Activated CD4-positive, alpha-beta T cell treated with anti-CD3 and anti-CD28 coated beads, Interleukin-2, amount 10 ng/mL, durations not matched to agents 24 days and 14 days (primary cell): ENCODE measurements at places on chromosomes 4 and X. TPM values are rescaled to one million over a fixed set of nuclear protein-coding genes. Genes with fewer than 3 reads are reported as not detected.

DNA sequence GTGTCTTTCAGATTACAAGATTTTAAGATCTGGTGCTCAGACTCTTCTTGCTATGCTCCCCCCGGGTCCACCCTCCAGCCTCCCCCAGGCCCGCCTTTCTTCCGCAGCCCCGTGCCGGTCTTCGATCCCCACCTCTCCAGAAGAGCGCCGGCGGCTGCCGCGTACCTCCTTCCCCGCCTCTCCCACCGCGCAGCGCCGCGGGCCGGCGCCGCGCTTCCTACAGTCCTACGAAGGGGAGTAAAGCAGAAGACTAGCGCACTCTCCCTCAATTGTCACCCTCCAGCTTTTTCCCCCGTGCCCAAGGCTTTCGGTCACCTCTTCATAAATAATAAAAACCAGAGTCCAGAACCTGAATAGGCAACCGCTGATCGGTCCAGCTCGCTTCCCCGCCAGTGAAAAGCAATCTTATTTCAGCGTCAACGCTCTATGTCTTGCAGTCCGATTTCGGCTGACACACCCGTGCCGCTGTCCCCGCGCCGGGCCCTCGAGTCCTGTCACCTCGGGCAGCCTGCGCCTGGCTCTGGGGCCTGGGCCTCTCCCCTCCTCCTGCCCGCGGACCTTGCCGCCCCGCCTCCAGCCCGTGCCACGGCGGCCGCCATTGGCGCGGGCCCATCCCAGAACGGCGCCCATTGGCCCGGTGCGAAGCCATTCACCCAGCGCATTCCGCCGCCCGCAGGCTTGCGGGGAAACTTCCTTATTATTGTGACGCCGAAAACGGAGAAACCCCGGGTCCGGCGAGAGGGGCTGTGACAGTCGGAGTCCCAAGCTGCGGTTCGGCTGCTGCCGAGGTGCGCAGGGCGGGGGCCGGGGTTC is at the start of gene HERC3:
Gene HERC3, plus strand, starts transcription at position 694 of the 813 bp plus-strand sequence. CDS start 13,344 bp downstream, outside the sequence.
- DNase-seq = peak; percentile 98

DNA sequence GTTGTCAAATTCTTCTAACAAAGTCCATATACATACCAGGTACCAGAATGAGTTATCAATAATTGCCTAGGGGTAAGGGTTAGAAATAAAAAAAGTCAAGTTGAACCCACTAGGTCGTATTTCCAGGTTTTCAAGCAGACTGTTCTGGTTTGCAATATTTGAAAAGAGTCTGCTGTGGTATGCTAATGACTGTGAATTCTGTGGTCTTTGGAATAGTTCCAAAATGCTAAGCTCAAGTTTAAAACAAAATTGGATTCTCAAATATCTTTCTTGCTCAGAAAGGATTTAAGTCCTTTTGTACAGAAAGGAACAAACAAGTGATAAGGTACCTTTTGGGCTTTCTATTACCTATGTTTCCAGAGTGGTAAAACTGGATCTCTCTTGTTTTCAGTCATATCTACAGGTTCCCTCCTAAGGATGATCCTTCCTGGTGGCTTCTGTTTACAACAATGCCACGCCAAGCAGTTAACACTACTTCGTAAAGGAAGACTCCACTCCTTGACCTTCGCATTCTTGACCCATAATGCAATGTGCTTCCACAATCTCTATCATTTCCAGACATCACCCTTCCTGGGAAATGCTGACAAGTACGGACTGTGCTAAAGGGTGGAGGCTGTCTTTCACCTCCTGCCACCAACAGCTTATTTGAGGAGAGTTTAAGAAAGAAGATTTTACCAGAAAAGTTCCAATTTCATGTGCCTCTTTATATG is 531.7 kb upstream of the FTHL17 start:
- DNase-seq = no peak

DNA sequence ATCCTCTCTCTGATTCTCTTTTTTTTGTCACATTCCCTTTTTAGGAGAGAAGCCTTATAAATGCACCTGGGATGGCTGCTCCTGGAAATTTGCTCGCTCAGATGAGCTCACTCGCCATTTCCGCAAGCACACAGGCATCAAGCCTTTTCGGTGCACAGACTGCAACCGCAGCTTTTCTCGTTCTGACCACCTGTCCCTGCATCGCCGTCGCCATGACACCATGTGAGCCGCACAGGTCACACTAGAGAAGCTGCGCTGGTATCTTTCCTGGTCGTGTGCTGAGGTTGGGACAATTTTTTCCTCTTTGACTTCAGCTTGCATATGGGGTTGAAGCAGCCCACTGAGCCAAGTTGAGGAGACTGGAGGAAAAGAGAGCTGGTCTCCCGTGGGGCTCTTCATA is 52.1 kb downstream of the KLF8 start:
- DNase-seq = no peak

DNA sequence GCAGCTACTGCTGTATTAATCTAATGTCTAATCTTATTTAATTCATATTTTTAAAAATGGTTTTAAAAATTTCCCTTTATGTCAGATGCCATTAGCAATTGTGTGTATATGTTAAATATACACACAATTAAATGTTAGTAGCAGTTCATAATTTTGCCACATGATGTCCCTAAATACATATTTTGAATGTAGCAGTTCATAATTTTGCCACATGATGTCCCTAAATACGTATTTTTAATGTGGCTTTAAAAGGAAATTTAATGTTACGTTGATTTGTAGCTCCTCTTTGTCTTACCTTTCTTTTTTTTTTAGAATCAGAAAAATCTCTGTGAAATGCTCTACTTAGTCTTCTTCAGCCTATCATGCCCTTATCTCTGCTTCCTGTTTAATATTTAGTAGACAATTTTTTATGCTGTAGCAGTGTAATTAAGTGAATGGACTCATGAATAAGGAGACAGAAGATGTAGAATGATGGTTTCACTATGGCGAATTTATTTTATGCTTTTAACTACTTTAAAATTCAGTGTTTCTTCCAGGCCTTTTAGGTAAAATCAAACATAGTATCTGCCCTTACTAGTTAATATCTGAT is 26.1 kb downstream of the RBM46 start:
- no peak for DNase-seq

DNA sequence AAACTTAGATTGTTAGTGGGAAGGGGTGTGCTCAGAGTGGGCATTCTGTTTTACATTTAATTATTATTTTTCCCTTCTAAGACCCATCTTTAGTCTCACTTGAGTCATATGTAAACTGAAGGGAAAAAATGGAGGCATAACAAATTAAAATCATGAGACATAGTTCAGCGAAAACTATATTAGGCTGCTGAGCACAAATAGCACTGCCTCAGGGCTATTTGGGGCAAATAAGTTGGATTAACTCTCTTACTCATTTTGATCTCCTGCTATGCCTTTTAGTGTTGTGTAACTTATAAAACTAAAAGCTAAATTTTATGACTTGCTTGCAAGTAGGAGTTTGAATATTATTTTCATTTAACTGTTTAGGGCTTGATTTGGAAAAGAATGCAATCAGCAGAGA is 1329.2 kb upstream of the PCDH7 start:
- no peak for DNase-seq

DNA sequence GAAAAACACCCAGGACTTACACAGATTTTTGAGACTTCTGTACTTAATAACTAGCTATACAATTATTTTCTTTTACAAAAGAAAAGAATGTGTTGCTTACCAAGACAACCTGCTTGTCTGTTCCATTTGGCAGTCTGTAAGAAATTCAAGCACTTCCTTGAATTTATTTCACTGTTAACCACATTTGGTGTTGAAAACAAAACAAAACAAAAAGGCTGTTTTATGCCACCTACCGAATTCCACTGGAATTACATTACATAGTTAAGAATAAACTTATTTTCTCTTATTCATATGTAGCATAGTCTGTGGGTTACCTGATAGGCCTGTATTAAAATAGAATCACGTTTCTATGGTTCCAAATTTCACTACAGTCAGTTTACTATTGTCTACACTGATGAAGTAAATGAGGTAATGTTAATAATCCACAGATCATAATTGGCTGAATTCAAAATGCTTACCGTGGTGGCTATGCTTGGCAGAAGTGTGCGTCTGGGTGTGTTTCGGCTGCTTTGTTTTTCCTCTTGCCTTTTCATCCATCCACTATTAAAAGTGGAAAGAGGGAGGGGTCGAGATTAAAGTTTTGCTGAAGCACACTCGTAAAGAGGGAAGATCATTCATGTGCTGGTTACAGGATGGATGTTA is at the start of gene TLR1:
Gene TLR1, minus strand, starts transcription at position 138 of the 642 bp plus-strand sequence. CDS start 5,960 bp downstream, outside the sequence.
- peak; percentile 79 for DNase-seq

GRCh38 chr4:139833151-139833910 is 167.7 kb downstream of the MGST2 start:
- DNase-seq = no peak

DNA sequence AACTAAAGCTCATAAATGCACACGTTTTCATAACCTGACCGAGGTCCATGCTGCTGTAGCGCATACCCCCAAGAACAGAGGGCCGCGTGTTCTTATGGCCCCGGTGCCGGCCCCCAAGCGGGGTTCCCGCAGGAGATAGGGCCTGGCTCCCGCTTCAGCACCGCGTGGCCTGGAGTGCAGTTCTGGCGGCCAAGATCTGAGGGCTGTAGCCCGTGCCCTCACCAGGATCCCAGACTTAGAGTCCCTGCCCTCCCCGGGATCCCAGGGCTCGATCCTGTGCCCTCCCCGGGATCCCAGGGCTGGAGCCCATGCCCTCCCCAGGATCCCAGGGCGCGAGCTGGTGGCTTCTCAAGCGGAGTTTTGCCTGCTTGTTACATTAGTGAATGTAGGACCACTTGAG is 1.0 kb upstream of the GRPEL1 start:
- DNase-seq = peak; percentile 65

GRCh38 chrX:136209016-136209738 is 42.0 kb downstream of the MAP7D3 start:
- peak; percentile 75 for DNase-seq

DNA sequence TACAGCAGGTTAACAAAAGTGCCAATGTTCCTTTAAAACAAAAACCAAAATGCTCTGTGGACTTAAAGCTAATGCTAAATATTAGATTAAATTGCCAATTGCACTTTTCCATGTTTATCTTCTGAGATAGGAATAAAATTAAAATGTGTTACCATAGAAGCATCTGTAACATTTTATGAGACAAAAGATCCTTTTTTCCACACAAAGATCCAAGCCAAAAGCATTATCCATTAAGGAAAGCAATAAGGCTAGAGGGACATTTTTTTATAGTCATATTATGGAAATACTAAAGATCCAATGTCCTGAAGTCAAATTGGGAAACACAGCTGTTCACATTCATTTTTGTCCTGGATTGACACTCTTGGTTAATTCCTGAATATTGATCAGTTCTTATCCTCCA is 73.6 kb downstream of the PALLD start:
- DNase-seq = no peak

GRCh38 chr4:89324671-89325070 is 17.1 kb upstream of the GPRIN3 start:
- DNase-seq = no peak

- DNase-seq = no peak
Observed at GRCh38 chr4:23484689-23485088, 405.2 kb downstream of the PPARGC1A start.

GRCh38 chr4:185115827-185116232 is 27.2 kb upstream of the SLC25A4 start:
- no peak for DNase-seq

DNA sequence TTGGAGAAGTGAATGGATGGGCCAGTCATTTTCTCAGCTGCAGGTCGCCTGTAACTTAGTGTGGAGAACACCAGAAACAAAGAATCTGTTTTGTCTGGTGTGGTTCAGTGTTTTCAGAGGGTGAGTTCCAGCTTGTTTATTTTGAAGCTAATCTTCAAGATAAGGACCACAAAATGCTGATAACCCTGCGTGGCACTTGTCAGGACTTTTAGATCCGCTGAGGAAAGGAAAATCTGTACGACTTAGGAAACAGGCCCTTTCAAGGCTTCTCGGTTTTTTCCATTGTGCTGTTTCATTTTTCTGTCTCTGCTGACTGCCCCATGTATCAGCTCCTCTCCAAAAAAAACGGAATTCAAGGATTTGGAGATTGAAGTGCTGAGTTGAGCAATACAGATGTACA is 8.7 kb upstream of the ANAPC4 start:
- DNase-seq = no peak

DNA sequence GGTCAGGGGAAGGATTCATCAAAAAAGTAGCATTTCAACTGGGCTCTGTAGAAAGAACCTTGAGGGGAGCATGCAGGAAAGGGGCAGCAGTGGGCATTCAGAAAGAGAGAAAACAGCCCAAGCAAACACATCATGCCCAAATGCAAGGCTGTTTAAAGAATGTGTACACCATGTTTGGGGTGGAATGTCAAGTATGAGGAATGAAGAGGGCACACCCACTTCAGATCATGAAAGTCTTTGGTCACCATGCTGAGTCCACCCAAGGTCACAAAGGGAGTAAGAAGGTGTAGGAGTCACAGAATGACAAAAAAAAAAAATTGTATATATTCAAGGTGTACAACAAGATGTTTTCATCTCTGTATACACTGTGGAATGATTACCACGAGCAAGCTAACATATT is 9.4 kb downstream of the S100G start:
- DNase-seq = no peak

DNA sequence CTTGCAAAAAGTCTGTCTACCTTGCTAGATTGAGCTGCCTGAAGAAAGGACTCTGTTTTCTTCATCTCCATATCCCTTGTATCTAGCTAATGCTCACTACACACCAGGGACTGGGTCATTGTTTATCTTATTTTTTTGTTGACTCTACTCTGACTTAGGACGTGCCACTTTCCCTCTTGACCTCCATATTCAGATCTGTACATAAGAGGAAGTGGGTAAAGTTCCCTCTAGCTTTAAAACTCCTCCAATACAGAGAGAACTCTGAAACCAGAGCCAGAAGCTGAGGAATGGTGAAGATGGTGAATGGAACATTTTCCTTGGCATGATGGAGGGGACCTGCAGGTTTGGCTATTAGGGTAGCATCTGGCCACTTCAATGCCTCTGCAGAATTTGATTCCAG is 2026.1 kb upstream of the TENM3 start:
- DNase-seq = no peak

DNA sequence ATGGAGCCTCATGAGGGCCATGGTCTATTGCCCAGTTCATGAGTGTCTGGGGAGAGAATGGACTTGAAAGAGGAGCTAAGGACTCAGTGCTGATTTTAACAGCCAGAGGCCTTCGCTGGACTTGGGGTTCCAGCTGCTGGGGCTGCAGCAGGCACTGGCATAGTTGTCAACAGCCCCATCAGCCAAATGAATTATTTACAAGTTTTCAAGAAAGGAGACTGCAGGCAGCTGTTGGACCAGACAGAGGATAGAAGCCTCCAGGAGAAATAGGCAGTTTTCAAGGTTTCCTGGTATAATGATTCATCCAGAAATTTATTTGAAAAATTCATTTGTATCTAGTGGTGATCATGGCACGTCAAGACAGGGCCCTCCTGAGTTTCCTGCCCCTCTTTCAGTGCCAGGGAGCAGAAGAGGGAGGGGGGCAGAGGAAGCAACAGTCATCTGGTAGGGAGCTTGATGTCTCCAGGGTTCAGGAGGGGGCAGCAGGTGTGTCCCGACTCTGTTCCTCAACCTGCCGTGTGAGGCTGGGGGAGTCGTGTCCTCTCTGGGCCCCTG is 63.1 kb upstream of the GPR78 start:
- no peak for DNase-seq

The IL2RG gene
- total RNA-seq = 337 and 348 TPM in 2 replicates

The CDKL5 gene
- 0.23 and 0.43 TPM in 2 replicates for total RNA-seq

The P2RY10 gene
- total RNA-seq = 34.1 and 38.8 TPM in 2 replicates

The DUX4 gene
- not detected in 2 replicates for total RNA-seq

The CLGN gene
- total RNA-seq = not detected in 2 replicates

The FSTL5 gene
- total RNA-seq = not detected in 2 replicates

The CD38 gene
- total RNA-seq = 89.6 and 103 TPM in 2 replicates

The ADGRG4 gene
- not detected in 2 replicates for total RNA-seq

The RTL3 gene
- total RNA-seq = not detected in 2 replicates

The ETDB gene
- total RNA-seq = not detected in 2 replicates

The IL1RAPL1 gene
- total RNA-seq = not detected in 2 replicates

The BANK1 gene
- total RNA-seq = not detected in 2 replicates
